ENCODE measurements at places on chromosomes 7 and 10. TPM values are rescaled to one million over a fixed set of nuclear protein-coding genes. Genes with fewer than 3 reads are reported as not detected.
A peak's percentile ranks its signal among the peaks of the same experiment; 100 is the strongest.

- no peak for DNase-seq
Observed at GRCh38 chr10:93071674-93072224, 1.9 kb upstream of the CYP26A1 start.

DNA sequence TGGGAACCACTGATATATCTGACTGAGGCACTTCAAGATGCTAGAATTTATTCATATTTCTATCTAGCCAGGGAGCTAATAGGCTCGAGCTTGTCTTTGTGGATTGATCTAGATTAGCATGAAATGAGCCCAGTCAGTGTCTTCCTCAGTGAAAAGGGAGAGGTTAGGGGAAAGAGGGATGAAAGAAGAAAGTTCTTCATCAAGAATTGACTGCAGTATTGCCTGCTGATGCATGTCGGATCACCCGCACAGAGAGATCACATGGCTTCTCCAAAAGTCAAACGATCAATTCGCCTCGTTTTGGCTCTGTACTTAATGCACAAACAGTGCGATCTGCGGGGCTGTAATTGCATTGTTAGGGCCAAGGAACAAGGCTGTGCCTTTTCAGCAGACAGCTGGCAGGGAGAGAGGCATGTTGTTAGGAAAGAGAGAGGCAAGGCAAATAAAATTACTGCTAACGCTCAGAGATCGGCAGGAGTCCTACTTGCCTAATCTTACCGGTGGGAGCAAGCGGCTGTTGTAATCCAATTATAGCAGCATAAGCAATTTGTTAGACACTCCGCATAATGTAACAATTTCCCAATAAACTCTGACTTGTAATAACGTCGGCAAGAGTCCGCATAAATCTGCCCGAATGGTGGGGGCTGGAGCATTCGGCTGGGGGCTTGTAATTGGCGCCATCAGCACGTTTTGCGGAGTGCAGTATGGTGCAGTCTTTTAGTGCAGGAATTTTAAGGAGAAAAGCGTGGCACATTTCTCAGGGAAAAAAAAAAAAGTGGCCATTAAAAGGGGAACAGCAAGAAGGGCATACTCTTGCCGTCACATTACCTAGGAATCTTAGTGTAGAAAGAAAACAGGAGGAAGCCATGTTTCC, 102.1 kb downstream of the POLL start:
- peak; percentile 22 for DNase-seq

DNA sequence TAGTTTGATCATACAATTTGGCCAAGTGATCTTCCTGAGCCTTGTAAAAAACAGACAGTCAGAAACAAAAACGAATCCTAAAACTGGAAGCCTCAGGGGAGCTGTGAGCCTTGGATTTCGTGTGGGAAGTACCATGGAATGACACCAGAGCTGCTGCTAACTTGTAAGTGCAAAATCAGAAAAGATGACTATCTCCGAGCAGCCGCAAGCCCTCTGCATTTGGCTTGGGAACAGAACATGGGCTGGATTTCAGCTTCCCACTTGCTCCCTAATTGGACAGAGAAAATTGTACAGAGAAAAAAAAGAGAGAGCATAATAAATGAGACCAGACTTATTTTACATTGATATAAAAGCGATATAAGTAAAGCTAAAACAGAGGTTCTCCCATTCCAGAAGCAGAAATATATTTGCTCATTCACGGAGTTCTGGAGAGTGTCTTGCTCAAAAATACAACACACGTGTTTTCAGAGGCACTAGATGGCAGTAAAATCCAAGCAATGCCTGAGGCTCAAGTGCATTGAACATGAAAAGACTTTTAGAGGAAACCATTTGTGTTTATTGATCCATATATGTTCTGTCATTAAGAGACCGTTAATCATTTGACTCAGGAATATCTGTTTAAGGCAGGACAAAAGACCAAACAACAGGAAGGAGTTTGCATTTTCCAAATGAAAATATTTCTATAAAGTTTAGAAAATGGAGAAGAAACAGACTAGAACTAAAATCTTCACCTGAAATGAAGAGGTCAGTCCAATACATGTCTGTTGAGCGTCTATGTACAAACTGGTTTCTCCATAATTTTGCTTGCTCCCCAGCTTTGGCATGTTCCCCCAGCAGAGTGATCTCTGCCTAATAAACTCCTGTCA, 78.3 kb upstream of the SLC26A5 start:
- no peak for DNase-seq

Gene PTF1A
- not detected for total RNA-seq

Gene ENTPD7
- 5.3 TPM for total RNA-seq

Gene PPP1R17
- not detected for total RNA-seq

Measured in ovary (tissue), 10 donors.